ENCODE measurements at places on chromosomes 2 and 18.

GRCh38 chr2:48578313-48578712, 39.3 kb upstream of the GTF2A1L start:
- DNase-seq, result no peak

DNA sequence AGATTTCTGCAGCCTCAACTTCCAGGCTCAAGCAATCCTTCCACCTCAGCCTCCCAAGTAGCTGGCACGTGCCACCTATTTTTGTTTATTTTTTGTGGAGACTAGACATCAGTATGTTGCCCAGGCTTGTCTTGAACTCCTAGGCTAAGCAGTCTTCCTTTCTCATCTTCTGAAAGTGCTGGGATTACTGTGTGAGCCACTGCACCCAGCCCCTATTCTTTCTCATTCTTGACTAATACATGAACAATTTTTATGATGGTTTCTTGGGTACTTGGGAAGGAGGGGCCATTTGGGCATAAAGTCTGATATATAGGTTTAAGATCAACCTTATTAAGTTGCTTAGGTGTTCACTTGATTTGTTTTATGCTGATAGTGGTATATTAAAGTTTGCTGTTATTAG, 26.2 kb downstream of the EPC2 start:
- DNase-seq, result no peak

GRCh38 chr2:132797556-132797955, 127.6 kb upstream of the LYPD1 start:
- DNase-seq, result no peak

DNA sequence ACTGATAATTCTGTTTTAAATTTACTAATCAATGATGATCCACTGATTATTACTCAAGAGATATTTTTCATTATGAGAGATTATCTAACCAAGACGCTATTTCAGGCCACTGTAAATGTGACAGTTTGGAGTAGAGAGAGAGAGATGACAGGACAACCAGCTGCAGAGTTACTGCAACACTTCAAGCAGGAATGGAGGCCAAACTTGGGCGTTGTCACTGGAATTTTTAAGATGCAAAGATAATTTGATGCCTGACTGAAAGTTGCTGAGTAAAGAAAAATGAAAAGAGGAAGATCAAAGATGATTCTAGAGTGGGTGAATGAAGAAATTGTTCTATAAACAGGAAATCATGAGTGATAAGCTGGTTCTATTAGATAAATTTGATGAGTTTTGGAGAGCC, 1302.1 kb upstream of the TMEFF2 start:
- DNase-seq, result no peak

DNA sequence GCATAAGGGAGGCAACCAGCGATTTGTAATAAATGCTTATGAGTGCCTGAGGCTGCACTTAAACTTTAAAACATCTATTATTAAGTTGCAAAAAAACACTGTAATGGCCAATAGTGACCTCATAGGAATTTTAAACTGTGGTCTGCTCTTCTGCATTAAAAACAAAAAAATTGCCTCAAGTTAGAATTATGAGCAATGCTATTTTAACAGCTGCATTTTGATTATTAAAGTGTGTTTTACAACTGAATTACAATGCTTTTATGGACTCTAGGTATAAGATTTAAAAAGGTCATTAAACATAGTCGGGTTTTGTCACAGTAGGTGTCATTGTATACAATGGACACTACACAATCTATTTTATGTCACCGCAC, 528.7 kb upstream of the FANCL start:
- DNase-seq, result no peak

GRCh38 chr2:40343902-40344301, 108.0 kb downstream of the SLC8A1 start:
- no peak for DNase-seq

DNA sequence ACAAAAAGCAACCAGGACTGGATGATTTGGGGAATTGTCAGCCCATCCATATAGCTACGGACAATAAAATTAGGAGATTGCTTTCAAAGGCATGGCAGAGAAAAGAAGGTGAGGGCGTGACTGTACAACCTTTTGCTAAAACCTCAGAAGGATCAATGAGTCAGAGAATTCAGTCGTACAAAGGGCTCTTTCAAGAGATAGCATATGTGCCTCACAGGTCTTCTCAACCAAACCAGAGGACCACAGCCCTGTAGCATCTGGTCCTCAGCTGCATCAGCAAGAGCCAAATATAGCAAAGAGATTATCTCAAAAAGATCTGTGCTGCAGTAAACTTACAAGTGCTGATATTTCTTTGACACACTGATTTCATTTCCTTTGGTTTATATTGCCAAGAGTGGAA, 149.9 kb upstream of the RAB6C start:
- no peak for DNase-seq

- no peak for DNase-seq
These were observed 105.2 kb upstream of the TAF1B start for GRCh38 chr2:9738062-9738461.

Measured in NCI-H2171 treated with DMSO at 0.1 percent for 48 hours (cell line).